M059J (cell line): ENCODE measurements at places on chromosomes 16 and 17. TPM values are rescaled to one million over a fixed set of nuclear protein-coding genes. Genes with fewer than 3 reads are reported as not detected.

Gene NETO2
- total RNA-seq: 301 and 394 TPM in 2 replicates

Gene TP53
- total RNA-seq: 73.1 and 79.1 TPM in 2 replicates

Gene BOLA2B
- 397 and 526 TPM in 2 replicates for total RNA-seq

Gene NR1D1
- total RNA-seq: 5.7 and 6.3 TPM in 2 replicates

Gene CLTC
- 204 and 333 TPM in 2 replicates for total RNA-seq

Gene SLC16A5
- 0.07 TPM in 1 of 2 replicates, not detected in the other for total RNA-seq

Gene NME3
- total RNA-seq: not detected in 2 replicates

Gene TEKT5
- 1.4 TPM in 1 of 2 replicates, not detected in the other for total RNA-seq

Gene CENPN
- total RNA-seq: 112 and 210 TPM in 2 replicates

Gene MT2A
- 521 and 535 TPM in 2 replicates for total RNA-seq

Gene SLC5A2
- total RNA-seq: 0.10 TPM in 1 of 2 replicates, not detected in the other

Gene PLXDC1
- total RNA-seq: 0.81 and 1.2 TPM in 2 replicates

Gene IQCK
- 6.9 and 9.7 TPM in 2 replicates for total RNA-seq

Gene OR1A1
- total RNA-seq: not detected in 2 replicates

Gene DUS1L
- total RNA-seq: 50.9 and 72.4 TPM in 2 replicates

Gene TBC1D3C
- 1.1 and 1.7 TPM in 2 replicates for total RNA-seq

Gene LITAFD
- not detected in 2 replicates for total RNA-seq

Gene FNDC8
- total RNA-seq: not detected in 2 replicates

Gene IGF2BP1
- 0.22 and 1.6 TPM in 2 replicates for total RNA-seq

Gene ARL6IP1
- 474 and 485 TPM in 2 replicates for total RNA-seq

Gene CA5A
- total RNA-seq: not detected in 2 replicates

Gene SPATA32
- not detected in 2 replicates for total RNA-seq

Gene PLEKHG4
- total RNA-seq: 2.2 and 2.5 TPM in 2 replicates

Gene CACNA1H
- 0.02 TPM in 1 of 2 replicates, not detected in the other for total RNA-seq

Gene TMUB2
- 36.8 and 37.6 TPM in 2 replicates for total RNA-seq

Gene OGFOD3
- total RNA-seq: 34.5 and 57.7 TPM in 2 replicates

Gene RAMP2
- 0.49 and 1.0 TPM in 2 replicates for total RNA-seq

Gene PRAC1
- not detected in 2 replicates for total RNA-seq

Gene CA4
- 0.42 TPM in 1 of 2 replicates, not detected in the other for total RNA-seq

Gene TNK1
- 0.62 and 0.67 TPM in 2 replicates for total RNA-seq

Gene CD300LF
- not detected in 2 replicates for total RNA-seq

Gene KCNH6
- total RNA-seq: not detected in 2 replicates

Gene CDH16
- not detected in 2 replicates for total RNA-seq

Gene ZDHHC7
- total RNA-seq: 57.0 and 78.0 TPM in 2 replicates

Gene PLA2G10
- not detected in 2 replicates for total RNA-seq

Gene ZPBP2
- not detected in 2 replicates for total RNA-seq

Gene VWA3A
- total RNA-seq: not detected in 2 replicates

Gene SLC22A31
- total RNA-seq: not detected in 2 replicates

Gene DNAI2
- not detected in 2 replicates for total RNA-seq

Gene KRT24
- not detected in 2 replicates for total RNA-seq

Gene EFCAB5
- 0.22 and 1.7 TPM in 2 replicates for total RNA-seq

Gene ERCC4
- 9.7 and 11.9 TPM in 2 replicates for total RNA-seq

Gene PLD6
- not detected in 2 replicates for total RNA-seq

Gene SALL1
- 9.5 and 12.1 TPM in 2 replicates for total RNA-seq

Gene IRX3
- 8.4 and 12.7 TPM in 2 replicates for total RNA-seq

Gene G6PC1
- total RNA-seq: not detected in 2 replicates

Gene TP53TG3
- total RNA-seq: not detected in 2 replicates

Gene P2RX5
- 1.8 and 10.1 TPM in 2 replicates for total RNA-seq

Gene TMEM100
- total RNA-seq: 0.07 and 0.22 TPM in 2 replicates

Gene CES5A
- total RNA-seq: not detected in 2 replicates
